ENCODE measurements at places on chromosomes 1 and 21.
A peak's percentile ranks its signal among the peaks of the same experiment; 100 is the strongest.

DNA sequence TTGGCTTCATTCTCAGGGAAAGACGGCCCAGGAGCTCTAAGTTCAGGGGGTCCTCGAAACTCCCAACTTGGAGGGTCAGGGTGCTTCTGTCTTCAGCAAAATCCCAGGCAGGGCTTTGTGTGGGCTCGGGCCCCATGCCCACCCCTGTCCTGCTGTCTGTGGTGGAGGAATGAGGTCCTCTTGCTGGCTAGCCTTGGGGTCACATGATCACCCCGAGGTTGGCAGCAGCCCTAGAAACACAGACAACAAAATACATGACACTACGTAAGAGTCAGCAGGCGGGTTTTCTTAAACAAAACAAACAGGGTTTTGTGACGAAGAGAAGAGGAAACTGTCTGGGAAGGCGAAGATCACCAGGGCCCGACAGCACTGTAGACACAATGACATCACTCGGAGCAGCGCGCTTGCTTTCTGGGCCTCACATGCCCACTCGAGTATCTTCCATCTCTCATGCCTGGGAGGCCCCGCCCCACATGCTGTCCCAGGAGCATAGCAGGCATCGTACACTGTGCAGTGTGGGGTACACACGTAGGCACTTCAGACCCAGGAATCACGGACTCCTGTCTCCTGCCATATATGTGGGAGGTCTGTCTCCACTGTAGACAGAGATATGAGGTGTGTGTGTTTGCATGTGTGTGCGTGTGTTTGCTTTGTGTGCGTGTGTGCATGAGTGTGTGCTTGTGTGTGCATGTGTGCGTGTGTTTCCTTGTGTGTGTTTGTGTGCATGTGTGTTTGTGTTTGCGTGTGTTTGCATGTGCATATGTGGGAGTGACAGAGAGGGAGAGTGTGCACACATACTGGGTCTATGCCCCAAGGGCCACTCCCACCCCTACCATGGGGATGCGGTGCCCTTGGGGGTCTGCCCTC is 94.7 kb downstream of the SIK1 start:
- DNase-seq = no peak

DNA sequence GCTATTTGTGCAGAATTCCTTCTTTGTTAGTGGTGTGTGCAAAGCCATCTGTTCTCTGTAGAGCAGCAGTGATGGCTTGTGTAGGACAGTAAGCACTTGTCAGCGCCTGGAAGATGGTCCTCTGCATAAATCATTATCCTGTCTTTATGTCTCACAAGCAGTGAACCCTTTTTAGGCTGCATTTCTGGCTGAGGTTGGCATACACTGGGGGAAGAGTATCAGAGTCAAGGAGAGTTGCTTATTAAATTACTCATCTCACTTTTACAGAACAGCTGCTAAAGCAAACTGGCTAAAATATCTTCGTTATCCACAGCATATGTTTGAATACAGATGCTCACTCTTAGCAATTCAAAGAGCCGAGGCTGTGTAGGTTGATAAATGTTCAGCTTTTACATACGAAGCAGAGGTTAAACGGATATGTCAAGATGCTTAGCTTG is 54.6 kb upstream of the NCAM2 start:
- no peak for DNase-seq

- DNase-seq = no peak
Observed at GRCh38 chr1:29706936-29707335, 470.6 kb downstream of the PTPRU start.

DNA sequence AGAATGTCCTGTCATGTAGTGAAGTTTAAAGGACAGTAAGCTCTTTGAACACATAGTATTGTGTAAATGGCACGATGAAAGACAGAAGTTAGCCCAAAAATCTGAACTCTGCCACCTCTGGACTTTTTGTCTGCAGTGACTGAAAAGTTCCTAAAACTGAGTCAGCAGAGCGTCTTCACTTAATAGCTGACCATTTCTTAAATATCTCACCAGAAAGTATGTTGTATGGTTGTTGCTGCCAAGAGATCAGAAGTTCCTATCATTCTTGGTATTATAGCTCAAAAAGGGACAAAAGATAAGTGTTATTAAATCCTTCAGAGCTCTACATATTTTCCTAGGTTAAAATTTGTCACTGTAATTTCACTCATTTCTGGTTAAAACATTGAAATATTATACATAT is 1003.0 kb downstream of the TTLL7 start:
- no peak for DNase-seq

DNA sequence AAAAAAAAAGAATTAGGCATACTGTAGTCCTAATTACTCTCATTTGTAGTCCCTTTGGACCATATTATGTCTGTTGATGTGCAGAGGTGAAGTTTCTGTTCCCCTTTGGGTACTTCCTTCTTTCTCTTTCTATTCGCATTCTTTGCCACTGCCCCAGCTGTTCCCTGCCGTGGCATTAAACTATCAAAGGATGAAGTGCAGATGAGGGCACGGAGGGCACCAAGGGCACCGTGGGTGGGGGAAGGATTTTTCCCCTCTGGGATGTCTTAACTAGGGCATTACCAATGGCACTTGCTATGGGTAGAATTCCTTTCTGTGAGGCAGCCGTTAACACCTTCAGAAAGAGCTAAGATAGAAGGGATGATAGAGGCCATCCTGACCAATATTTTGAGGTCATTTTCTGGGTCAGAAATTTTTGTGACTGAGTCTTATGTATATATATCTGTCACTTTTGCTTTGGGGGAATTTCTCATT is 4.9 kb upstream of the MAPKAPK2 start:
- no peak for DNase-seq

- DNase-seq = peak; percentile 71
Observed at GRCh38 chr1:167936930-167937708, at the start of gene MPC2. Gene MPC2 (minus strand): TSS chr1:167937072. CDS start chr1:167935841, 1,231 bp downstream.

Measured in activated gamma-delta T cell treated with Interleukin-2 at 50 U/mL for 16 hours (primary cell).